ENCODE measurements at places on chromosomes 7 and 10. TPM values are rescaled to one million over a fixed set of nuclear protein-coding genes. Genes with fewer than 3 reads are reported as not detected.

Gene DNAH11
- 2.3 TPM for total RNA-seq

- no peak for DNase-seq
Observed at GRCh38 chr10:88347597-88348304, 235.4 kb downstream of the RNLS start.

Gene URGCP
- 18.8 TPM for total RNA-seq

DNA sequence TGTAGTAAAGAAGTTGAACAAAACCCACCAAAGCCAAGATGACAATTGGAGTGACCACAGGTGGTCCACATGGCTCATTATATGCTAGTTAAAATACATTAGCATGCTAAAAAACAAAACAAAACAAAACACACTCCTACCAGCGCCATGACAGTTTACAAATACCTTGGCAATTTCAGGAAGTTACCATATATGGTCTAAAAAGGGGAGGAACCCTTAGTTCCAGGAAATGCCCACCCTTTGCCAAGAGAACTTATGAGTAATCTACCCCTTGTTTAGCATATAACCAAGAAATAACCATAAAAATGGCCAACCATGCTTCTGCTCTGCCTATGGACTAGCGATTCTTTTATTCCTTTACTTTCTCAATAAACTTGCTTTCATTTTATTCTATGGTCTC, 979.1 kb upstream of the POT1 start:
- DNase-seq: no peak

Gene GRID2IP
- total RNA-seq: 0.23 TPM

Measured in activated CD8-positive, alpha-beta T cell treated with anti-CD3 and anti-CD28 coated beads for 36 hours (primary cell).